COR-L47 (cell line): ENCODE measurements at places on chromosomes 7 and 10.

GRCh38 chr10:30528429-30528786, 94.4 kb downstream of the MAP3K8 start:
- DNase-seq, result no peak

DNA sequence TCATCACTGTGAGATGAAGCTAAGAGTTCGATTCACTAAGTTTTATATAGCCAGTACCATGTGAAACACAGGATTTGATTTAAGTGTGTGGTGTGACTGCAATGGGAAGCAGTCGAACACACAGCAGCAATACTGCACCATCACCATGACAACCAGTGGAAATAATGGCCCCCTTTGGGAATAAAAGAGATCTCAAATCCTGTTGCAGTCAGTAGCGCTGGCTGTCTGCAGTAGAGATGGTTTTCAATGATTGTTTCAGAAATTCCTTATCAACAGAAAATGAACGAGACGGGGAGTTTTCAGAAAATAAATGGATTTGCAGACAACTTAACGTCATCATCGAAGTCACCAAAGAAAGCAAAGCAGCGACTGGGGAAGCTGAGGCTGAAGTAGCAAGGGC, 91.0 kb downstream of the PTPRE start:
- DNase-seq, result no peak

- DNase-seq, result no peak
Observed at GRCh38 chr7:53504914-53505313, 469.5 kb downstream of the POM121L12 start.

GRCh38 chr10:8049045-8049864, 5.2 kb upstream of the GATA3 start:
- DNase-seq, result no peak

DNA sequence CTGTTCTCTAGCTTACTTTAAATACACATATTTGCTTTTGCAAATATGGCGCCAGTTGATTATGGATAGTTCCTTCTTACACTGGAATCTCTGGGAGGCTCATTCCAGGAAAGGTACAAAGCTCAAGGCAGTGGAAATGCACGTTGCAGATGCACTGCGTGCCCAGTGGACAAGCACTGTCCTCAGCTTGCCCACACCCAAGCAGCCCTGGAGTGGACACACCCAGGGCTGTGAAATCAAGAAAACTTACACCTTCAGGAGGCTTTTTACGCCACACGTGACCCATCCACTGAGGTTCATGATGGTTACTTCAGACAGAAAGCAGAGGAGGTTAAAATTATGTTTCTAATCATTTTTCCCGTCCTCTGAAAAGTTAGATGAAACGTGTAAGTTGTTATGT, 248.5 kb downstream of the VTI1A start:
- DNase-seq, result no peak

GRCh38 chr7:38858259-38858884, 50.6 kb downstream of the VPS41 start:
- DNase-seq, result peak; percentile 23

- no peak for DNase-seq
Observed at GRCh38 chr7:112481121-112481736, 438 bp downstream of the LSMEM1 start.

GRCh38 chr10:90051474-90051873, 350.1 kb downstream of the KIF20B start:
- no peak for DNase-seq

DNA sequence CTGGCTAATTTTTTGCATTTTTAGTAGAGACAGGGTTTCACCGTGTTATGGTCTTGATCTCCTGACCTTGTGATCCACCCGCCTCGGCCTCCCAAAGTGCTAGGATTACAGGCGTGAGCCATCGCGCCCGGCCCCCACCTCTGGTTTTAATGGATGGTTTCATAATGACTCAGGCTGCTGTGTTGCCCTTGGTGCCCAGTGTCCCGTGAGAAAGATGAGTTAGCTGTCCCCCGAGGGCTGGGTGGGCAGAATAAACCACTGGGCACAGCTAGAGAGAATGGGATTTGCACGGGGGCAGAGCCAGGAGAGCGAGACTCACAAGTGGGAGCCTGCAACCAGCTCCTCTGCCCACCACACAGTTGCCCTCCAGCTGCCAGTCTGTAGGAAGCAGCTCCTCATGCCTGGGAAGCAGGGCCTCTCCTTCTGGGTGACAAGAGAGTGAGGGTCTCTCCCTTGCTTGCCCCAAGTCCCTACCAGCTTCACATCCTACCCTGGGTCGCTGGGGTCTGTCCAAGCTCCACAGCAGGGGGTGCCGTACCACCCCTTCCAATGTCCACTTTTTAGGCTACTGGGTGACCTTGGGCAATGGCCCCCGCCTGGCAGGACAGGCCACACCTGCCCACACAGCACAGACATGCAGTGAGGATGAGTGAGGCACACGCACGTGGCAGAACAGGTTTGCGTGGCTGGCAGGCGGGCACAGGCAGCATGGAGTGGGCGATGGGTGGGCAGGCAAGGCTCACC, 16.1 kb upstream of the NDST2 start:
- no peak for DNase-seq

GRCh38 chr7:41698726-41699125, 4.2 kb downstream of the INHBA start:
- no peak for DNase-seq

GRCh38 chr10:52621635-52622079, 150.9 kb downstream of the MBL2 start:
- DNase-seq, result no peak

DNA sequence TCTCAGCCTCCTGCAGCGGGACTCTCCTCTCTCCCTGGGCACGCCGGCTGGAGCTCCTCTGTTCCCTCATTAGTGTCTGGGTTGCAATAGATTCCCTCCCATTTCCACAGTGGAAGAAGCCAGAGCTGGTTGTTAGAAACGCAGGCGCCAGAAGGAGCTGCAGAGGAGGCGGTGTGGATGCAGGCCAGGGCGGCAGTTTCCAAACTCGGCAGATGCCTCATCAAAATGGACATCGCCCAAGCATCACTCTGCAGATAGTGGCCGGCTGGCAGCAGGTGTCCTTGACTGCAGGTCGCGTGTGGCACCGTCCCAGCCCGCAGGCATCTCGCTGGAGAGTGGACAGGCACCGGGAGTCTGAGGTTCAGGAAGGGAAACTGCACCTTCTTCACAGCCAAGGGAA, 201.8 kb downstream of the TCERG1L start:
- no peak for DNase-seq

GRCh38 chr10:84264611-84265141, 19.8 kb downstream of the RGR start:
- DNase-seq, result peak; percentile 42

- no peak for DNase-seq
Observed at GRCh38 chr10:31646519-31646918, 282.1 kb downstream of the ARHGAP12 start.

GRCh38 chr7:4566714-4567113, 115.4 kb upstream of the FOXK1 start:
- no peak for DNase-seq

DNA sequence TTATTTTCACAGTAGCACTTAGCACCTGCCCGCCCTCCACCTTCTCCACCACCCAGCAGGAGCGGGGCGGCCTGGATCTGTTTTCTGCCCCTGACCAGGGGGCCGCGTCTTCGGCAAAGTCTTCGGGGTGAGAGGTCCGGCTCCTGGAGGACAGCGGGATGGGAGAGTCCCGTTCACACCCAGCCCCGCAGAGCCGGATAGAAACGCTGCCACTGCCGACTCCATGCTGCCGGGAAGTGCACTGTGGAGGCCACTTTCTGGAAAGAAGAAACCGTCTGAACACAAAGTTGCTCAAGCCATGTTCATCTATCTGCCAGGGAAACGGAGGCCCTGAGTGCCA, 14.5 kb upstream of the ZNF273 start:
- DNase-seq, result no peak

- no peak for DNase-seq
Observed at GRCh38 chr7:64400401-64400800, 86.6 kb downstream of the ZNF736 start.

GRCh38 chr10:71394926-71395562, 1.7 kb upstream of the CDH23 start:
- no peak for DNase-seq

GRCh38 chr10:15457382-15457781, 86.3 kb upstream of the FAM171A1 start:
- no peak for DNase-seq

- DNase-seq, result no peak
Observed at GRCh38 chr7:29798422-29798821, 7.9 kb upstream of the WIPF3 start.

DNA sequence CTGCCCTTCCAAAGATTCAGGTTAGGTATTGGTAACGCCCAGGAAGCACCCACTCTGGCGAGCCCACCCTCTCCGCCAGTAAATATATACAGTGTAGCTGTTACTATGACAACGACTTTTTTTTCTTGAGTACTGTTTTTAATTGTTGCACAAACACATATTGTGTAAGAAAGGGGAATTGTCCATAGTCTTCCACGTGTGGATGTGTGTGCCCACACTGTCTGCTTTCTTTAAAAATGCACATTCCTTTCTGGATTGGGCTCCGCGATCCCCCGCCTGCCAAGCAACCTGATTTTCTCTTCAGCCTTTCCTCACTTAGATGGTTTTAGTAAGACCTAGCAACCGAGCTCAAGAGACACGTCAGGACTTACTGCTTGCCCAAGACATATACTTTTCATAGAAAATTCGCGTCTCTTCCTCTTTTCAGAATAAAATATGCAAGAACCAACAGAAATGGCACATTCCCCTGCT, 247.8 kb downstream of the EBF3 start:
- DNase-seq, result no peak

DNA sequence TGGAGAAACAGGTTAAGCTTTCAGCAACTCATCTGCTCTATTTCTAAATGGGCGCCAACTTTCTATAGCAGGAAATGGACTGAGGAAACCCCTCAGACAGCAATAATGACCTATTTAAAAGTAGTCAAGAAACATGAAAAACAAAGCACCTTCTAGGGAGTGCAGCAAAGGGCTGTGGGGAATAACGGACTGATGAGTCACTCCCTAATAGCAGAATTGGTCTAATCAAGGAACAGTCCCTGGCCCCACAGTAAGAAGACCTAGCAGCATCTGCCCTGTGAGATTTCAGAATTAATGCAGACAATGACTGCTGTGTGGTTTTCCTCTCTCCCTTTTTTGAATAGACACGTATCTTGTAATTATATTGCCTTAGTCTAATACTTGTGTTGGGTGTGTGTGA, 602.9 kb downstream of the IPMK start:
- no peak for DNase-seq

DNA sequence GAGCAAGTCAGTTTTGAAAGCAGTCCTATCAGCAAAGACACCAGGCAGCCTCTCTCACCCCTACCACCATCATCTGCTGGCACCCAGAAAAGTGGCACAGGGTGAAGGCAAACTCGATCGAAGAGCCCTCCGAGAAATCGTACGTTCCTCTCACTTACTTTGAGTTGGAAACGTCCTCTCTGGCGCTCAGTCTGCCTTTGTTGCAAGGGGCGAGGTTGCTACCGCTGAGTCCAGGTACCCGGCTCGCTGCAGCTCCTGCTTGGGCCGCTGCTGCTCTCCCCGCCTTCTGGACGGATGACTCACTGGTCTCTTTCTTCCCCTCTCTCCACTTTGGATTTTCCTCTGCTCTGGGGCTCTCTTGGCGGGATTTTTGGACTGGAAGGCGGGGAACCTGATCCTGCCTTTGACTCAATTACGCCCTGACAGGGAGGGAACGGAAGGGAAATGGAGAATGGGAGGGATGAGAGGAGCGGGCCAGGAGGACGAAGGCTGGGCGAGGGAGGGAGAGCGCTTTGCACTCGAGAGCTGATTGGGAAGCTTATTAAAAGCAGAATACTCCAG, at the start of gene PTN:
Gene PTN (minus strand): TSS at position 453 of the 561 bp plus-strand sequence. CDS start 88,760 bp downstream, outside the sequence.
- peak; percentile 35 for DNase-seq

DNA sequence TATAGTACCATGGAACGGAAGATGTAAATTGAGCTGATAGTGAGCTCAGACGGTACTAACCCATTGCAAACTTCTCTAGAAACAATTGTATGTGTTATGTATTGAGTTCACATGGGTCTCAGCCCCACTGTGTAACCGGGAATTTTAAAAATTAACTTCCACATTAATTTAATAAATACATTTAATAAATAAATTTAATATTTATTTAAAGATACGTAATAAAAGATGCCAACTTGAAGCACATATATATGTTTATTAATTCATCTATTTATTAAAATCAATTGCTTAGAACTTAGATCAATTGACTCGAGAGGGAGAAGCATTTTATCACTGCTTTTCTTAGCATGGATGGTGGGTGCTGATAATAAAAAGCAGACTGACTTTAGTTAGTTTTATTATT, 170.1 kb upstream of the NPVF start:
- DNase-seq, result no peak

- no peak for DNase-seq
Observed at GRCh38 chr10:68367121-68367520, 34.4 kb upstream of the PBLD start.

DNA sequence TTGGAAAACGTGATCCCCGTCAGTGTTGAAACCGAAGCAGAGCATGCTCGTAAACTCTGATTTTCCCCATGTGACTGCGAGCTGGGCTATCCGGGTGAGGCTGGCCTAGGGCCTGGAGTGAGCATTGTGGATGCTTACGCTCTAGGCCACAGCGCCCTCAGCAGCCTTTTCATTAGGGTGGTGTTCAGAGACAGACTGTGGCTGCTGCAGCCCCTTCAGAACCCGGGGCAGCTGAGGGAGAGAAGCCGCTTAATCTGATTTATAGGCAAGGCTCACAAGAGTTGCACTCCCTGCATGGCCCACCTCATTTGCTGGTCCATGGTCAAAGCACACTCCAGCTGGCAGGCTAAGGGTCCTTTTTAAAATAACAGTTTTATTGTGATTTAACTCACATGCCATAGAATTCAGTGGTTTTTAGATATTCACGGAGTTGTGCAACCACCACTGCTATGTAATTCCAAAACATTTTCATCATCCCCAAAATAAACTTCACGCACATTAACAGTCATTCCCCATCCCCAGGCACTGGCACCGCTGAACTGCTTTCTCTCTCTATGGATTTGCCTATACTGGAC, 72.5 kb downstream of the SYPL1 start:
- DNase-seq, result no peak

GRCh38 chr10:98308669-98309365, 40.8 kb upstream of the LOXL4 start:
- DNase-seq, result no peak

GRCh38 chr10:80523773-80524172, 13.9 kb upstream of the SH2D4B start:
- DNase-seq, result no peak

DNA sequence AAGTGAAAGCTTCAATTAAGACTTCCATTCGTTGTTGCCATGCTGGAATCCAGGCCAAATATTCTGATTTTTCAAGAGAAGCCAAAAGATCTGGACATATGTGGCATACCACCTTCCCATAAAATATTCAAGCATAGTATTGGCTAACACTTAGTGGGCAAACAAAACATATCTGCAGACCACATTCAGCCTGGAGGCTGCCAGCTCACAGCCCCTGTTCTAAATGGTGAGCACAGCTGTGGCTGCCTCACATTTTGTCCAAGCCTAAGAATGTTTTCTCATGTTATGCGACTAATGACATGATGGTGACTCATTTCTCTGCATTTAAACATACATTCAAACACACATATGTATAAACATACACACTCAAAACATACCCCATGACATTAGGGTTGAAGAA, 10.6 kb upstream of the CALU start:
- no peak for DNase-seq
